ENCODE measurements at places on chromosomes 4 and X. TPM values are rescaled to one million over a fixed set of nuclear protein-coding genes. Genes with fewer than 3 reads are reported as not detected.

Gene TMEM31
- total RNA-seq, result not detected

Gene CLCN4
- 3.7 TPM for total RNA-seq

Gene NWD2
- total RNA-seq, result 0.66 TPM

Gene RASSF6
- total RNA-seq, result 4.6 TPM

Gene PDZD4
- 2.9 TPM for total RNA-seq

Gene VCX2
- not detected for total RNA-seq

Gene TNMD
- 16.6 TPM for total RNA-seq

Gene PNMA6A
- total RNA-seq, result 0.73 TPM
